ENCODE measurements at places on chromosomes 6 and 20.

- DNase-seq: peak; percentile 79
These were observed 208.8 kb downstream of the RNF144B start for GRCh38 chr6:18595774-18596530.

DNA sequence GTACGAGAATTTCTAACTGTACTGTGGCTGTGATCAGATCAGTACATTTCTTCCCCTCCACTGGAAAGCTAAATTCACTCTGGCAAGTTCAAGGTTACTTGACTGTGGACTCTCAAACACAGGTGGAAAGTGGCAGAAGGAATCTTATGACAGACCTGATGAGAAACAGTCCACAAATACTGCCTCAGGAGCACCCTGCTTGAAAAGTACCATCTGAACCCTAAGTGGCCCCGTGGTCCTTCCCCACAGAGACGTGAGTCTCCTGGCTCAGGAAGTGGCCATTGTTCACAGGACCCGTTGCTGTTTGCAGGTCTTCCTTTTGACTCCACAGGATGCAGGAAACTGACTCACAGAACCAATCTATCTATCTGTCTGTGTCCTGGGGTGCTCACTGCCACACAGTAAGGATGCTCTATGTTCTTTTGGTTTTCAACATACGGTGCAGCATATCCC is 47.5 kb upstream of the NHSL1 start:
- DNase-seq: no peak

DNA sequence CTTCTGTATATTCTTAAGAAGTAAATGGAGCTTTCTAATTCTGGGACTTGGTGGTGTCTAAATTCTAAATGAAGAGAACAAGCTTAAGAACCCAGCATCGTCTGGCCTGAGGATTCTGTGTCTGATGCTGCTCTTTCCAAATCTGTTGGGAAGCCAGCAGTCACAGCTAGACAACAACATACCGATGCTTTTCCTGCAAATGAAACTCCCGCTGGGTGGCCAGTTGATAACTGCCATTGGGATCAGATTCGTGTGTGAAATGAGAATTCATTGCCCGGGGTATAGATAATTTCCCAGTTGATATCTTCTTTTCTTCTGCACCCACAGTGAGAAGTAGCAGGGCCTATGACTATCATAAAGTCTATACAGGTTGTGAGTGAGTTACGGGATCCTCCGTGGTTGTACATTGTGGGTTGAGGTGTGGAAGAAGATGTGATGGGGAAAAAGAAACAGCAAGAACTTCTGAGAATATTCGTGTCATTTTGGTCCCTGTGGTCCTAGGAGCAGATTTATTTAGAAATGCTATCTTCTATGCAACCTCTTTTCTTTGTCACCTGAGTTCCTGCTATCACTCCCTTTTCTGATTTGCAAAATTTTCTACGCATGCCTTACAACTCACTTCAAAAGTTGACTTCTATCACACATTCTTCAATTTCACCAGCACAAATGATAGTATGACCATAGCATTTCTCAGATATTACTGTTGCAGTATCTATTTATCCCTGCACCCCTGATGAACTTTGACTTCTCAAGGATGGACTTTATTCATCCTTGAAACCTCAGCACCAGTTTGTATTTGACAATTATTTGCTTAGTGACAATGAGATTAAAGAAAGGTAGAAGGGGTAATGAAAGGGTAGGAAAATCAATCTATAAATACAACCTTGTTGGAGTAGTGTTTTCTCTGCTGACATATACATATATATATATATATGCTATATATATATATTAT is 10.4 kb downstream of the NOX3 start:
- DNase-seq: no peak

DNA sequence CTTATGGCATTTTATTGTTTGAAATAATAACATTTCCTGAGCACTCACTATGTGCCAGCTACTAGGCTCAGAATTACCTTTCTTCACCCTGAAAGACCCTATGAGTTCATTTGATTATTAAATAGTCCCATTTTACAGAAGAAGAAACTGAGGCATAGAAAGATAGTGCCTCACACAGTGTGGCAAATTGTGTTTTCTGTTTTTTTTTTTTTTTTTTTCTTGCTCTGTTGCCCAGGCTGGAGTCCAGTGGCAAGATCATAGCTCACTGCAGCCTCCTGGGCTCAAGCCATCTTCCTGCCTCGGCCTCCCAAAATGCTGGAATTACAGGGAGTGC is 59.7 kb upstream of the PTPN1 start:
- no peak for DNase-seq

DNA sequence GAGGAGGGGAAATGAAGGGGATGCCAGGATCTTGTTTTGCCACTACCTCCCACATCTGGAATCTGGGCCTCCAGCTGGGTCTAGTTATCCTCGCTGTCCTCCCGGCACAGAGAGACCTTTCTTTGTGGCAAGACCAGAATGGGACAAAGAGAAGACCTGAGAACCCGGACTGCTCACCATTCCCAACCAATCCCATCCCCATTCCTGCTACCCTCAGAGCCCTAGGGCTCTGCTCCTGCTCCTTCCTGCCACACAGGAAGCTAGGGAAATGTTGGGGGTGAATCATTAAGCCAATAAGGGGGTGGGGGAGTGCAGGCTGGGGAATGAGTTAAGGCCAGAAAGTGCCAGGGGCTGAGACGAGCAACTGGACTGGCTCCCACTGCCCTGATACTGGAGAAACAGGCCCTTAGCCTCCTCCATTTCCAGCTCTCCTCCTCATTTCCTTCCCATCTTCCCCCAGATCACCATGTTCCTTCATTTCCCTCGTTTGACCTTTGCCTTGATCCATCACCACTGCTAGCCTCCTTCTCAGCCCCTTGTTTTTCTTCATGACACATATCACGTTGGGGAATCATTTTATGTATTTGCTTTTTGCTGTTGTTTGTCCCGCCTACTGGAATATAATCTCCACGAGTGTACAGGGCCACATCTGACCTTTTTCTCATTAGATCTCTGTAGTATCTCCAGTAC is 4.6 kb upstream of the IER3 start:
- no peak for DNase-seq
